Activated CD4-positive, alpha-beta T cell treated with anti-CD3 and anti-CD28 coated beads for 24 hours (primary cell): ENCODE measurements at places on chromosomes 6 and 20.

GRCh38 chr6:81787313-81788068 is 35.0 kb upstream of the TENT5A start:
- DNase-seq = no peak

DNA sequence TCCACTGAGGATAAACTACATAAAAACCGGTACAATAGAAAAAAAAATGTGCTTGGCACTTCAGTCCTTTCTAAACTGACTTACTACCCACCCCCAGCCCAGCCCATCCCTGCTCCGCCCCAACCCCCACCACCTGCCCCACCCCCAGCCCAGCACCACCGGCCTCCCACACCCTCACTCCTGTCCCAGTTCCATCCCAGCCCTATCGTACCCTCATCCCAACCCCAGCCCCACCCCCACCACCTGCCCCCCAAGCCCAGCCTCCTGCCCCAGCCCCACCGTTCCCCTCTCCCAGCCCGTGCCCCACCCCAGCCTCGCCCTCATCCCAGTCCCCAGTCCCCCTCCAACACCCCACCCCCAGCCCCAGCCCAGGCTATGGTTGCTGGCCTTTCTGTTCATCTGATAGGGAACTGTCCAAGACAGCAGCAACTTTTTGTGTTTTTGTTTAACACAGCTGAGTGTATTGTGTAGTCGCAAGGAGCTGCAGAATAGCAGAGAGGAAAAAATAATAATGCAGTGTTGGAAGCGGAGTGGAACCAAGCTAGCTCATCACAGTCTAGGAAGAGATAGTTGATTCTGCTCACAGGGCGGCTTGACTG is 61.9 kb downstream of the SASH1 start:
- DNase-seq = no peak

DNA sequence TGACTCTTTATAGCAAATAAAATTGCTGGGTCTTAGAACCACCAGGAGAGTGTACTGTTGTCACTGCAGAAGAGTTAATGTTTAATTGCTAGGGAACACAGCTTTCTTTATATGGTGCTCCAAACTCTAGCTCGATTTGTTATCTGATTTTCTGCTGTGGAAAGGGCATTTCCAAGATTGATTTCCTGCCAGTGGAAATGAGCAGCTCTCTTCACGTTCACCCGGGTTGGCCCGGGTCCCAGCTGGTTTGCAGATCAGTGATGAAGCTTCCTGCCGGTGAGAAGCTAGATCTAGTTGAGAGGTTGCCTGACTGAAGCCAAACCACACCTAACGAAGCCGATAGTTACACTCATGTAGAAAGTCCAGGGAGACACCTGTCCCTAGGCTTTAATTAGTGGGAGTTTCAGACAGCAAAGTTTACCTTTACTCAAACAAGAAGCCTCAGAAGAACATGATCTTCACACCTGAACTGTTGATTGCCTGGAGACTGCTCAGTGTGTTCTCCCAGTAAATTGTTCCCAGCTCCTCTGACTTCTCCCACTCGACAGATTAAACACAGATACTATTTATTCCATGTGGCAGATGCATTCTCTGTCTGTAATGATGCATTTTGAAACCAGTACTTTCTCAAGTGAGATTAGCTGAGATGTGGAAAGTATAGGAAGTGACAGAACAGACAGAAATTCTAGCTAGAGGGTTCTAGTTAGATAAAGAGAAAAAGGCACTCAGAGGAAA is 27.8 kb downstream of the PAQR8 start:
- no peak for DNase-seq

- no peak for DNase-seq
Measured at GRCh38 chr6:146803601-146804000, 204.8 kb downstream of the ADGB start.

- no peak for DNase-seq
Measured at GRCh38 chr6:48486876-48487275, 375.9 kb upstream of the PTCHD4 start.

DNA sequence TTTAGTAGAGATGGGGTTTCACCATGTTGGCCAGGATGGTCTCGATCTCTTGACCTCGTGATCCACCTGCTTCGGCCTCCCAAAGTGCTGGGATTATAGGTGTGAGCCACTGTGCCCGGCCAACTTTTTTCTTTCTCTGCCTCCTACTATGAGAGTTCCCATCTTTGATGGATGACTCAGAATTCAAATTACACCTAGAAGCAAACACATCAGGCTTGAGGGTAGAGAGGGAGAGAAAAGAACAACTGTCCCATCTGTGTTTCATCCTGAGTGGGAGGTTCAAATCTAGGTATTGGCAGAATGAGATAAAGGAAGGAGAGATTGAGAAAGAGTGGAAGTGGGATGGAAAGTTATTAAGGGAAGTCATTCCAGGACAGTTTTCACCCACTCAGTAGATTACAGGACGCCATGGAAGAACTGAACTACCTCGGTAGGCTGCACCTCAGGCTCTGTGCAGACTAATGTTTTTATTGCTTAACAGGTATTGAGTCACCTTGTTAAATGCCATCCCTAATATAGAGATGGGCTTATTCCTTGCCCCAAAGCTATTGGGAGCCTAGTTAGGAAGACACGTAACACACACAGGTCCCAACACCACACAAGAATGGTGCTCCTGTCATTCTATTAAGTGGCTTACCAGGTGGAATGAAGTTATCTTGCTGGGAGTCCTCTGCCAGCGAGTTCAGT is 275.7 kb downstream of the SOX4 start:
- DNase-seq = no peak

DNA sequence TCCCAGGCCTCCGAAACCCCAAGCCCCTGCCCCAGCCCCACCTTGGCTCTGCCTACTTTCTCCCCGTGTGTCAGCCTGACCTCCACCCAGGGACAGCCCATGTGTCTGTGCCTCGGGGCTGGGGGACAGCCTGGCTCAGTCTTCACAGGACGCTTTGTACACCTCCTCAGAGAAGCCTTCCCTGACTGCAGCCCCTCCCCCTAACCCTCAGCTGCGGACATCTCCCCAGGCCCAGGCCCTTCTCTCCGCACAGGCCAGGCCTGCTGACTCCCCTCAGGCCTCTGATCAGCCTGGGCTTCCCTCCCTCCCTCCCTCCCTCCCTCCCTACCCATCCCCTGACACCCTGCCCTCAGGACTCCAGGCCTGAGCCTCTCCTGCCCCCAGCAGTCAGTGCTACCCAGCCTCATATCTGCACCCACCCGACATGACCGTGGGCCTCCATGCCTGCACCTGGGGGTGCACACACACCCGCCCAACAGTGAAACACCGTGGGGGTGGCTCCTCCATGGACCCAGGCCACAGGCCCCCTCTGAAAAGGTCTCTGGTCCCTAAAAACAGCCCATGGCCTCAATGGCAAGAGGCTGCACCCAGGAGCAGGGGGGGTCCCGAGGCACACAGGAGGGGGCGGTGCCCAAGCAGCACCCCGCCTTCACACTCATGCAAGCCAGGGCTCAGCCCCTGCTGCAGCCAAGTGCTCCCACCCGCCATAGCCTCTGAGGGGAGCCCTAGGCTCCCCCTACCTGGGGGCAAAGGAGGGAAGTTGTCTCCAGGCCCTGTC is 12.9 kb downstream of the LAMA5 start:
- DNase-seq = no peak

DNA sequence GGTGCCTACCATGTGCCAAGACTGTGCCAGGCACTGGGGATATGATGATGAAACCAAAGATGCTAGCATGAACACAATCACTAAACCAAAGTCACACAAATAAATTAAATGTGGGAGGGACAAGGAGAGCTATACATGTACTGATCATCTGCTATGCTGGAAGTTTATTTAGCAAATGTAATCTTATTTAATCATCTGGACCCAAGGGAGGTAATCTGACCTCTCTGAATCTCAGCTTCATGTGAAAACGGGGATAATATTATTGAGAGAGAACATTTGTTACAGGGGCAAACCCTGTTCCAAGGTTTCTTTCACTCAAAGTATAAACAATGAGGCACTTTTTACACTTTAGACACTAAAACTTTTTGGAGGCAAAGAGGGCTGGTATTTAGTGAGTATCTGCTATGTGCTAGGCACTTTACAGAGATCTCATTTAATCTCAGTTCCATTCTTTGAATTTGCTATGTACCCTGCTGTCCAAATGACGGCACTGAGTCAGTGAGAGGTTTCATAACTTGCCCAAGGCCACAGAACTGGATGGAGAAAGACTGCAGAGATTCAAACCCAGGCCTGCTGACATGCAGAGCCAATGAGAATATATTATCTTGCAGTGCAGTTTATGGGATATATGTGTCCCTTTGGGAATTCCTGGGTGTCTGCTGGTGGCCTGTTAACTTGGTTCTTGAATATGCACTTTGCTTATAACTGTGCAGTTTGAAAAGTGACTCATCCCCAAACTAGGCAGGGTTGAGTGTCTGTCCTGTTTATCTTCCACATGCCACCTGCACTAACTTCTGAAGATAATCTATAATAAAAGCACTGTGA is 3.3 kb upstream of the ASXL1 start:
- no peak for DNase-seq

DNA sequence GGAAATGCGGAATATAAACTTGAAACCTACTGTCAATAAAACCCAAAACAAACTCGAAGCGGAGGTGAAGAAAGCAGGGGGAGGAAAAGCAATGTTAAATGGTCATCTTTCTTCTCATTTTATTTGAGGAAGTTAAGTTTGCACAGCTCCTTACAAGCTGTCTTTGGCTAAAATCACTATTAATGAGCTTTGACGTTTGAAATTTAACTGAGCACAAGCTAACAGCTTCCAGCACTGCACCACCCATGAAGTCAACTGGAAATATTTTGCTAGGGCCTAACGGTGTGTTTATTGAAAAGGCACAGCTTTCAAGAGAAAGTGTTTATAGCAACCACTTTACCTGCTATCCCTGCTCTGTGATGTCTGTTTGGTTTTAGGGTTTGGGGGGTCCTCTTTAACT is 103.8 kb downstream of the PKHD1 start:
- DNase-seq = no peak

- DNase-seq = no peak
Measured at GRCh38 chr6:125752773-125753172, 3.3 kb downstream of the HEY2 start.

- no peak for DNase-seq
Measured at GRCh38 chr20:35823937-35824336, 52.1 kb downstream of the PHF20 start.

DNA sequence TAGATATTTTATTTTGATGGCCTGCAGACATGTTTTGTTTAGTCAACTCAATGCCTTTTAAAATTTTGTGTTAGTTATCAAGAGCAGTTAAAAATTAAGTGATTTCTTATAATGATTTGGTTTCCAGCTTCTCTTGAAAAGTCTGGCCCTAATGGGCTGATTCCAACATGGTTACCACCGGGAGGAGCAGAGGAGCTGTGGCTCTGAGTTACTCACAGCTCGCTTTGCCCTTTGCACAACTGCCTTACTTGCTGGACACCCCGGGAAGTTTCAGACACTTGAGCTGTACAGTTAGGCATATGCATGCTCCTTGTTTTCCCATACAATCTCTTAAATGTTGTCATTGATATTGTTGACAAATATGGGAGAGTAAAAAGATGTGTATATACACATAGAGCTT is 173.1 kb upstream of the MMS22L start:
- no peak for DNase-seq

DNA sequence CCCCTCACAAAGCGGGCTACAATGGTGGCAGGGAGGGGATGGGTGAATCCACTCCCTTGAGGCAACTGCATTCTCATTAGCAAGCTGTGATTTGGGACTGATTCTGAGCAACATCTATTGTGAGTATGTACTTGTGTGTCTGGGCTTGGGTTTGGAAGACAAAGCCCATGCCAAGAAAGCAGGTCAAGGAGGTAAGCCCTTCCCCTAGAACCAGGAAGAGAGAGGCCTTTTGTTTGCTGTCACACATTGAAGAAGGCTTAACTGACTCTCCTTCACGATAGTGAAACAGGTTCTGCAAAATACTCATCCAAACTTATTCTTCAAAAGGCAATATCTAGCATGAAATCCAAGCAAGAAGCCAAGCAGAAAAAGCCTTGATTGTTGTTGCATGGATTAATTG is 403.1 kb upstream of the ID4 start:
- no peak for DNase-seq

DNA sequence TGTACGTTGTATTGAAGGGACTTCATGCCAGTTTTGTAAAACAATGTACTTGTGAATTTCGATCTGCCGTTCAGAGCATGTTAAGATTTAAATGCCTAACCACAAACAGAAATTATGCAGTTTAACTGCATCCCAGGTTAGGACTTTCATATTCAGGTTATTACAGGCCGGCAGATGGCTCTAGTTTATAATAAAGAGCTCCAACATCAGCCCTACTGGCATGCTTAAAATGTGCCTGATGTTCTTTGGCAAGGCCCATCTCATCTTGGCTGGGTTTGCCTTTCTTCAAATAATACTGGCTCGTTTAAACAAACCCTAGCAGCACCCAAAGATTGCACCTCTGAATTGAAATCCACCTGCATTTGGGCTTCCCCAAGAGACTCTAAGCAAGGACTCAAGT is 169.3 kb upstream of the RIN2 start:
- DNase-seq = no peak

DNA sequence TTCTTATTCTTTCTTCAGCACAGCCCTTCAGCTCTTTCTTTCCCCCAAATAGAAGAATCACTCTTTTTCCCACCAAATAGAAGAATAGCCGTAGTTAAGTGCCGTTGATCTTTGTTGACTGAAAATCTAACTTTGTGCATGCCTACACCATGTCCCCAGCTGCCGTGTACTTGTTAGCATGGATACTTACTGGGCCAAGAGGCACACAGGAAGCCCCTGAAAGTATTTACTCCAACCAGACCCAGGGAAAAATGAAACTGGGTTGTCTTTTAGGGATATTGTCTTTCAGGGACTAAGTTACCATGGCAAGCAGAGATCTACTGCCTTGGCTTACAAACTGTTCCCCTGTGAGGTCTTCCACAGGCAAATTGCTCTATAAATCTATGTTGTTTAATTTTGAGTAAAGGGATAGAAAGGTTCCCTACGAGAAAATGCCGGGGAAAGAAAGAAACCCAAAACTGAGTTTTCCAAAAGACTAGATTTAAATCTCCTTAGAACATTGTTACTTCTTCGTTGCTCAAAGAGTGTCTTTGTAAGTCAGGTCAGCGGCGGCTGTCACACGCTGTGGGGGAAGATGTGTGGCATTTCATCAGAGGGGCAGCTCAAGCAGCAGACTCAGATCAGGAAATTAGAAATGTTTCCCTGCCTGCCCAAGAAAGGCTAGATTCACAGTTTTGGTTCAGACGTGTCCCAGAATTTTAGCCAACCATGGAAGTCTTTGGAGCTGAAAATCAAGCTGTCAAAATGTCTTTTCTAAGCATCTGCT is 188.2 kb upstream of the PRND start:
- DNase-seq = no peak
